ENCODE measurements at places on chromosomes 2 and 18.

DNA sequence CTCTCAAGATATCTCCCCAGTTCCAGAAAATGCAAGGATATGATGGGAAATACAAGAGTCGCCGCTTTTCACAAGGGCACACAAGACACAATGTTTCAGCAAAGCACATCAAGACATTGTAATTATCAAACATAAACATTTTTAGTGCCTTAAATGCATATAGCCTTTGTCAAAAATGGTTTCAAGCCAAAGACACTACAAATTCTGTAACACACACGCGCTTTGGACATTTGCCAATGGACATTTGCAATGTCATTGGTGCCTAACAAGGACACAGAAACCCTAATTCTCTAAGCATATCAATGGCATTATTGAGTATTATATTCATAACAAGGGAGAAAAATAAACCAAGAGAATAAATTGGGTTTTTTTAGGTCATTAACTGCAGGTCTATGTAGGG is 16.1 kb downstream of the ADD2 start:
- no peak for DNase-seq

- DNase-seq: no peak
Measured at GRCh38 chr2:202847693-202848524, 23.7 kb downstream of the ICA1L start.

DNA sequence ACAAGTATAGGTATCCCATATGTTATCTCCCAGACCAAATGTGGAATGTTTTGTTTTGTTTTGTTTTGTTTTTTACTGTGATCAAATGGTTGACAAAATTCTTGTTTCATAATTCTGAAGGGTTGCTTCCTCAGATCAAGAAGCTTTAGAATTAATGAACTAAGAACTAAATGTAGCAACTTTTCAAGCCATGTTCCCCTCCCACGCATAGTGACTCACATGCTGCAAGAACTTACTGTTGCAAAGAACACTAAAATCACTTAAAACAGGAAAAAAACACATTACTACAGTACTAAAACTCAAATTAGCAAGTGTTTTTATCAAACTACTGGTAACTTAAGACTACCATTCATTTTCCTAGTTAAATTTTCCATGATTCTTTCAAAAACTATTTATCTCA is 30.6 kb downstream of the HNRNPLL start:
- DNase-seq: peak; percentile 75

DNA sequence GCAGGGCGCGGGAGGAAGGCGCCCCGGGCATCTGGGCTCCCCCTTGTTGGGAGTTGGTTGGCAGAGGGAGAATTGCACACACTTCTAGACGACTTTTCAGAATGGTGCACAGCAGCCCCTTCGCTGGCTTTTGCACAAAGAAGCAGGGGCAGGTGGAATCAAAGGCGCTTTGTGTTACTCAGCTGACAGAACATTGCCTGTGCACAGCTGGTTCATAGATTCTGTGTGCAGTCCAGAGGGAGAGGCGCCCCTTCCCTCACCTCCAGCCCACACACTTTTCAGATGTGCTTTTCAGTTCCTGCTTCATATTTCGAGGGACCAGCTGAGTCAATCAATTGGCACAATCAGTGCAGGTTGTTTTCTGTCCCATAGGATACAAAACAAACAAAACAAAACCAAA is 348.4 kb upstream of the RAB12 start:
- DNase-seq: no peak

GRCh38 chr2:66408905-66409304 is 26.0 kb upstream of the MEIS1 start:
- no peak for DNase-seq

GRCh38 chr2:172783165-172783898 is 47.7 kb downstream of the RAPGEF4 start:
- no peak for DNase-seq

- no peak for DNase-seq
Measured at GRCh38 chr2:73415906-73416305, 30.3 kb downstream of the ALMS1 start.

- DNase-seq: no peak
Measured at GRCh38 chr2:191870744-191871143, 23.9 kb upstream of the CAVIN2 start.

DNA sequence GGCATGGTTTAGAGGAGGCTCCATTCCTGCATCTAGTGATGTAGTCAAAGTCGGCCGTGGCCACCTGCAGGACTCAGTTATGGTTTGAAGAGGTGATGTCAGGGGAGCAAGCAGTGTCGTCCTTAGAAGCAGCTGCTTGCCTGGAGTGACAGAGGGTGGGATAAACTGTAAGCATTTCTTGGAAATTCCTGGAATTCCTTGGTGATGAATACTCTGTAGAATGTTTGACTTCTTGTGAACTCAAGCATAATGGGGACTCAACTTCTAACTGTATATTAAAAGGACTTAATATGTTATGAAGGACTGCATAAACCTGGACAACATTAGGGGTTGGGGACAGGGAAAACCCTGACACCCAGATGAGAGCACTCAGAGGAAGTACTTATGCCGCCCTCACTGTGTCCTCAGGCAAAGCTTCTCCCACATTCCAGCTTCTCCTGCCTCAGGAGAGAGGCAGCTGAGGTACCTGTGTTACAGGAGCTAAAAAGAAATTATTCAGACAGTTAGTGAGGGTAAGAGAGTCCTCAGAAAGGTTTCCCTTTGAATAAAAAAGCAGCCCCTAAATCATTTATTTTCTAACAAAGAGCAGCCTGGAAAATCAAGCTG is 459.9 kb upstream of the CELF4 start:
- DNase-seq: no peak

- DNase-seq: no peak
Measured at GRCh38 chr2:190668892-190669291, 20.0 kb downstream of the NAB1 start.

All from activated CD4-positive, alpha-beta T cell treated with anti-CD3 and anti-CD28 coated beads for 36 hours (primary cell).